Naive thymus-derived CD8-positive, alpha-beta T cell (primary cell): ENCODE measurements at places on chromosomes 5 and 9. TPM values are rescaled to one million over a fixed set of nuclear protein-coding genes. Genes with fewer than 3 reads are reported as not detected.

The ANGPTL2 gene
- total RNA-seq, result not detected

The CD14 gene
- total RNA-seq, result 4.5 TPM

The C9orf40 gene
- 5.0 TPM for total RNA-seq

The IGIP gene
- total RNA-seq, result 12.9 TPM

The TLR4 gene
- 0.52 TPM for total RNA-seq

The FLT4 gene
- 44.5 TPM for total RNA-seq
